GM04503 (cell line): ENCODE measurements at places on chromosomes 1 and 21.

DNA sequence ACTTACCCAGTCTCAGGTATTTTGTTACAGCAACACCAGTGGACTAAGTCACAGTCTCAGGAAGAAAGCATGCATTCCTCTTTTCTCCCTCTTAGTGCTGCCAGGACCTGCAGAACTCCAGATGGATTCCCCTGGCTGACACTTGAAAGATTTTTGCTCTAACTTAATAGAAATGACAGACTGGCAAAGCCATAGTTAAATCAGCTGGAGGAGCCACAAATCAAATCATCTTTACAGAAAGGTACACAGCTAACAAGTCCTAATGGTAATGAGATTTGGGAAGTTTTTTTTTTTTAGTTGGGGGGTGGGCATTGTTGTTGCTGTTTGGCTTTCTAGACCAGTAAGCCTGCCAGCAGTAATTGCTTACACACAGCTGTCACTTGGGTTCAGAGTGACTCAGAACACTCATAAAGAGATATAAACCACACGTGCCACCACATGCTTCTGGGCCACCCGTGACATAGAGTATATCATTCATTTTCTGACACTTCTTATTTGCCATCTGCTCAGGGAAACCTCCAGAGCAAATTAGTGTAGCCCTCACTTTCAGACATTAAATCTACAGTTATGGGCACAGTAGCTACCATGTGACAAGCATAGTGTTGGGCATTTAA, 72.4 kb downstream of the FH start:
- DNase-seq: no peak

DNA sequence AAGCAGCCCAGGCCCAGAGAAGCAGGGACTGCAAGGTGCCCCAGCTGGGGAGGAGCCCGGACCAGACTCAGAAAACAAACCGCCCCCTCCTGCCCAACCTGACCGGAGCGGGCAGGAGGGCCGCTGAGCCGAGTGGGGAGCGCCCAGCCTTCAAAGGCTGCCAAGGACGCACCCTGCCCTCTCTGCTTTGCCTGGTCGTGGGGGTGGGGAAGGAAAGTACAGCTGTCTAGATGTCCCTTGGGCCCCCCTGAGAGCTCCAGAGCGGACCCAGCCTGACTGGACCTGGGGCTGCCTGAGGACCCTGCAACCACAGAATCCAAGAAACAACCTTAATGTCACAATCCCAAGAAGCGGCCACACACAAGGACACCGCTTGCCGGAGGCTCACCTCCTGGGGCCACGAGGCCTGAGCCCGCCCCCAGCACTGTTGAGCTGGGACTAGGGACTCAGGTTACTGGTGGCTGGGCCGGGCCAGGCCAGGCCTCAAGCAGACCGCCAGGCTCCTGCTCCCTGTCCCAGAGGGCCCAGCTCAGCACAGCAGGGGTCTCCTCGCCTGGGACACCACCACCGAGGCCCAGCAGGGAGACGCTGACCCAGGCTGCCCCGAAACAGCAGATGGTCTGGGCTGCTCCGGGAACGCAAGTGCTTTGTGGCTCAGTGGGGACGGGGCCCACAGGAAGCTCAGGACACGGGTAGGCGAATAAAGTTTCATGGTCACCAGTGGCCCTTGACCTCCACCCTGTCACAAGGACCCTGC, 1.4 kb downstream of the DVL1 start:
- no peak for DNase-seq

GRCh38 chr1:154328318-154329151, 3.2 kb downstream of the ATP8B2 start:
- DNase-seq: no peak

DNA sequence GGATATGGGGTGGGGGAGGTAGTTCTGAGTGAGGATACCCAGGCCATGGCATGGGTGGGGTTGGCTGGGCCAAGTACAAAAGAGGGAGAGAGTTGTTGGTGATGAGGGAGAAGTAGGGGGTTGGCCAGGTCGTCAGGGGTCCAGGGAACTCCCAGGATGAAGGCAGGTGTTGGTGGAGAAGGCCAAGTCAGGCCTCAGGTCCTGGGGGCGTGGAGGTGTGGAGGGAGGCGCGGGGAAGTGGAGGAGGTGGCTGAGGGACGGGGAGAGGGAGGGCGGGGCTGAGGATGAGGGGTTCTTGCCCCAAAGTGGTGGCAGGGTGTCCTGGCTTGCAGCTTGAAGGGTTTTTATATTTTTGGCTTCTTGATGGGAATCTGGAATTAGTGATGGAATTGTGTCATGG, 61.1 kb downstream of the FOXO6 start:
- no peak for DNase-seq

DNA sequence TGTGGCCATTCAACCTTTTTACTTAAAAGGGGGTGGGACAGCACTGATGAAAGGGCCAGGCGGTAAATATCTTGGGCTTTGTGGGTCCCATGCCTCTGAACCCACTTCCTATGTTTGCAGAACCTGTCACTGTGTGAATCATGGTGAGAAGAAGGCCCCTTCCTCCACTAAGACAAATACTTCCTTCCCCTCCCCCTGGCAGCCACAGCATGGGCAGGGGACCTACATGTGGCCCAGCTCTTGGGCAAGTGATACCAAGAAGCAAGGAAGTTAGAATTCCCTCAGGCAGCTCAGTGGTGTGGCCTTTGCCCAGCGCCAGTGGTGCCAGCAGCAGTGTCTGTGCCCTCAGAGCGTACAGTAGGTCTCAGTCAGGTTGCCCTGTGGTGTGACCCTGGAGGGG, 168.6 kb downstream of the TRIM33 start:
- no peak for DNase-seq

DNA sequence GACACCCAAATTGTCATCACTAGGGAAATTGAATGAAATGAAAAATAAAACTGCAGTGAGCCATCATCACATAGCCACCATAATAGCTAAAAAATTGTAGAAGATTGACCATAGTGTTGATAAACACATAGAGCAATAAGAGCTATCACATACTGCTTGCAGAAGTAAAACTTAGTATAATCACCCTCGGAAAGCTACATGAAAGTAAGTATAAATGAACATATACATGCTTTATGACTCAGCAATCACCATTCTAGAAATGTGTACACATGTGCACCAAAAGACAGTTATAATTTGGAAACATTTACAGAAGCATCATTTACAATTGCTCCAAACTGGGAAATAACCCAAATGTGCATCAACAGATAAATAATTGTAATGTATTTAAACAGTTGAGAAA, 153.1 kb upstream of the LRRC7 start:
- no peak for DNase-seq

GRCh38 chr1:85911742-85912141, 203.5 kb upstream of the ZNHIT6 start:
- DNase-seq: no peak

DNA sequence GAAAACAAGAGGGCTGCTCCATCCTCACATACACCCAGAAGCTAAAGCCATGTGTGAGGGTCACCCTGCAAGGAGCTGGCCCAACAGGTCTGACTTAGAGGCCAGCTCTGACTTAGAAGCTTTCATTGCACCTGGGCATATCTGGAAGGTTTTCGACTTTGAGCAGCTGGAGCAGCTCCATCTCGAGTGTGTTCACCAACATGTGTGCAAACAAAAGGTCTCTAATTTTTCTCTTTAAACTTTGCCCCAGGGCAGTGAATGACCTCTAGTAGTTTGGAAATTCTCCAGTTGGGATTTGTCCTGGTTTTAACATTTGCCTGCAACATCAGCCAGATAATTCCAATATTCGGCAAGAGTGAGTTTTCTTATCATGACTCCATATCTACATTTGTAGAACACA, 108.3 kb downstream of the TNR start:
- DNase-seq: no peak

- no peak for DNase-seq
Measured at GRCh38 chr1:231232870-231233734, 7.9 kb upstream of the GNPAT start.

GRCh38 chr1:198929111-198929604, 290.3 kb downstream of the PTPRC start:
- DNase-seq: no peak

- no peak for DNase-seq
Measured at GRCh38 chr1:233945573-233945972, 41.1 kb downstream of the SLC35F3 start.
